Dermis blood vessel endothelial cell (primary cell): ENCODE measurements at places on chromosomes 12 and 14.

DNA sequence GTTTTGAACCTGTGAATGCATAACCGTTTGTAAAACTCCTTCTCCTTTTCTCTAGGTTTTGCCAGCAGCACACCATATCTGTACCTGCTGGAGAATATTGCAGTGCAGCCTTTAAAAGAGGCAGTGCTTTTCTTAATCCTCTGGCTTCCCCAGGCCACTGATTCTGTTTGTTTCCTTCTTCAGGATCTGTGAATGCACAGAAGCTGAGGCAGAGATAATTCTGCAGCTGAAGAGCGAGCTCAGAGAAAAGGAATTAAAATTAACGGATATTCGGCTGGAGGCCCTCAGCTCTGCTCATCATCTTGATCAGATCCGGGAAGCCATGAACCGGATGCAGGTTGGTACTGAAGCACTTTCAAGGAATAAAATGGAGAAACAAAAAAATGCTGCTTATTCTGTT, 348.7 kb downstream of the NAV3 start:
- no peak for DNase-seq

DNA sequence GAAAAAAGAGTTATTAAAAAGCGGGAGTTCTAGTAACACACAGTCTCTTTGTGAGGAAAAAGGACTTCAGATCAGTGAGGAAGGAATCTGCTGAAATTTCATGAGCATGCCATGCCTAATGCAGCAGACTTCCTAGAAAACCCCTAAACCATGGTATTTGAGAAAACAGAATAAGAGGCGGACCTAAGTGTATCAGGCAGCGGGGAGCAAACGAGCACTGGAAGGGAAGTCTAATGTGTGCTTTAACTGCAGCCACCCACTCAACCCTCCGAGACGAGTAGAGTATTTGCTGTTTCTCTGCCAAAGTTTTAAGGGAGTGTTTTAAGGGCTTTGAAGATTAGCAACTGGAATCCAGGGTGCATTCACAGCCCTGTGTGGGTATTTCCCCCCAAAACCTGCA, 36.5 kb downstream of the ACADS start:
- no peak for DNase-seq

GRCh38 chr12:42868291-42868690, 278.7 kb upstream of the PRICKLE1 start:
- DNase-seq, result no peak

GRCh38 chr14:71130491-71131179, 223.4 kb downstream of the PCNX1 start:
- DNase-seq, result peak; percentile 73

GRCh38 chr12:111406474-111407376, 1.0 kb downstream of the SH2B3 start:
- no peak for DNase-seq

GRCh38 chr12:52205612-52206303, 13.9 kb upstream of the KRT80 start:
- no peak for DNase-seq

- no peak for DNase-seq
These were observed 13.5 kb upstream of the PDZRN4 start for GRCh38 chr12:41174602-41175001.

DNA sequence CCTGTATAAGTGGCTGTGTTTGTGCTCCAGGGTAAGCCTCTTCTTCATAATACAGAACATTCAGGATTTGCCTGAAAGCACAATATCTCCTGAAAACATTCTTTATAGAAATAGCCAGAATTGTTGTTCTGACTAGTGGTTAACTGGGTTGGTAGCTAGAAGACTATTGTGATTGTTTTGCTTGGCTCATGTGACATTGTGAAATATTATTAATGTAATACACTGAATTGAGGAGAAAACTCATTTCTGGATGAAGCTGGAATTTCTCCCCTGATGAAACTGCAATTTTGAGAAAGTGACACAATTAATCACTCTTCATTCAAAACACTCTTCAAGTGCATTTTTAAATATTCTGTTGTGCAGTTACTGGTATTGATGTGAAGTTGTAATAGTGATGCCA, 172.3 kb upstream of the PTPRQ start:
- no peak for DNase-seq

GRCh38 chr14:53621433-53621832, 335.2 kb downstream of the BMP4 start:
- no peak for DNase-seq

GRCh38 chr12:42786400-42787148, 197.0 kb upstream of the PRICKLE1 start:
- DNase-seq, result no peak

GRCh38 chr14:89384636-89385035, 32.4 kb downstream of the FOXN3 start:
- DNase-seq, result no peak

DNA sequence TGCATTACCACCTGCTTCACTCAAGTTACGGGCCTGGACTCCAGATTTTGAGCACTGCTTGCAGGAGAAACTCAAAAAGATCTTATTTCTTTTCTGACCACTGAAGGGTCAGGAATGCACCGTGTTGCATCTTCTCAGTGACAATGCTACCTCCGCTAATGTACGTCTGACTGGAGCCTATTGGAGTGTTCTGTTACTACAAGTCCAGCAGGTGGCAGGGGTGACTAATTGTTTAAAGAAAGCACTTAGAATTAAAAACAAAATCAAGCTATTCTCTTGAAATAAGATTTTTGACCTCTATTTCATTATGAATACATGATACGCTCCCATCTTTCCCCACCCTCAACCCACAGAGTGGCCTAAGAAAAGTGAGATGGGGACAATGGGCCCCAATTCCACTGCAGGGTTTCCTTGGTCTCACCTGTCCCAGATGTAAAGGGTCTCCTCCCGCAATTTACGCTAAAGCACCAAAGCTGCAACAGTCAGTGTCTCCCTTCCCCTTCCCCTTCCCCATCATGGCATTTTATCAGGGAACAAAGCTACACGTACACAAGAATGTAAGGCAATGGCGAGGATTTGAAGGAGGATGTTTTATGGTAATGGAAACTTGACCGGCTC, 2.2 kb downstream of the TBPL2 start:
- DNase-seq, result peak; percentile 82

- no peak for DNase-seq
These were observed 245.6 kb upstream of the RGS6 start for GRCh38 chr14:71686677-71687076.
